CD4-positive, alpha-beta T cell treated with Interleukin-1 beta for 1 hour (primary cell): ENCODE measurements at places on chromosomes 3 and 15.

DNA sequence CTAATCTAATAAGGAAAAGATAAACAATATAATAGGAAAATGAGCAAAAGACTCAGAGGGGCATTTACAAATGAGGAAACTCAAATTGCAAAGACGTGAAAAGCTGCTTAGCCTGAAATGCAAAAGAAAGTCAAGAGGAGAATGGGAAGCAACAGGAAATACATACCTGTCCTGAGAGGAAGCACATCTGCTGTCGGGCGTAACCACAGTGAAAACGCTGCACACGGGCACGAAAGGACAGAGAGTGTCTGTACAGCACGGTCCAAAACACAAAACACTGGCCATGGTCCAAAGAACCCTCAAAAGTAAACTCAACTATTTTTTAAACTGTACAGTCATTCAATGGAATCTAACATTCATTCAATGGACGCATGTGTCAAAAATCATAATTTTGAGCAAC is 100.6 kb downstream of the CHSY1 start:
- DNase-seq = no peak

- peak; percentile 72 for DNase-seq
Measured at GRCh38 chr3:129627350-129628168, 21.1 kb upstream of the PLXND1 start.

DNA sequence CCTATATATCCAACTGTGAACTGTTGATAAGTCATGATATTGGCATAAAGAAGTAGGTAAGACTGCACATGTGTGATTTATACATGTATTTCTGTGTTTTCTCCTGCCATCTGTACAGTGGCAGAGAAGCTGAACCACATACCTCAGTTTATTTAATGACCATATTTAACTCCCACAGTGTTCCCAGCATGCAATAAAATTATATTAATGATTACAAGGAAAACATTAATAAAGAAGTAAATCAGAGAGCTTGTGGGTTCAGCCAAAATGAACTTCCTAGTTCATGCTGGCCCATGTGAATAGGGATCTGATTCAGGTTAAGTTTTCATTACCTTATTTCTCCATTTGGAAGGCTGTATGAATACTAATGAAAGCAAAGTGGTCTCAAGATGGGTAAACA is 439.2 kb downstream of the CNTN6 start:
- no peak for DNase-seq

DNA sequence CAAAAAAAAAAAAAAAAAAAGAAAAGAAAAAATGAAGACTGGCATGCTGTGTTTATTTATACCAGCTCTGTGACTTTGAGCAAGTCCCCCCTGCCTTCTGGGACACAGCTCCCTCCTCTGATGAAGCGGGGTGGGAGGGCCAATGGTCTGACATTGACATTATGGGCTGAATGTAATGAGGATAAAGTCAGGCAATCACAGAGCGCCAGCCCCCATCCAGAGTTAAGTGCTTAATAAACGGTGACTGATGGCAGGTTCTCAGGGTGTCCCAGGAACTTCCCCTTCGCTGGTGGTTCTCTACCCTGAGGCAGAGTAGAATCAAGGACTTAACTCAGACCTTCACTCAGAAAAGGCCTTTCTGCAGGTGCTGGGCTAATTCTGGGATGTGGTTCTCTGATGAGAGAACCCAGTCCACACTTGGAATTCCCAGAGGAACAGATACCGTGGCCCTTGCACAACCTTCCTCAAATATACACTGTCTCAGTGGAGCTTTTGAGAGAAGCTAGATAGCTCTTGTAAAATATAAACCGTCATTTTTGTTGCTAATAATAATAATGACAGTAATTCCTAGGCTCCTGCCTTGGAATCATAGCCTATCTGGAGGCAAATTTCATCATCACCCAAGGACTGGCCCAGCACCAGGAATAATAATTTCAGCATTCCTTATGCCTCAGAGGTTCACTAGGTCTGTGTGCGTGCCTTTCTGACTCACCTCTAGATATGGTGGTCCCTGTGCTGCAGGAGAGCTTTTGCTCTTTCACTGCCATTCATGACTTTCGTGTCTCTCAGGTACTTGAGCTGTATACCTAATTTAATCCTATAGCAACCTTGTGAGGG is 115.8 kb downstream of the RPLP1 start:
- DNase-seq = no peak

GRCh38 chr3:68974711-68975110 is 38.8 kb downstream of the EOGT start:
- DNase-seq = no peak

GRCh38 chr15:69842851-69843250 is 254.9 kb downstream of the TLE3 start:
- DNase-seq = no peak

DNA sequence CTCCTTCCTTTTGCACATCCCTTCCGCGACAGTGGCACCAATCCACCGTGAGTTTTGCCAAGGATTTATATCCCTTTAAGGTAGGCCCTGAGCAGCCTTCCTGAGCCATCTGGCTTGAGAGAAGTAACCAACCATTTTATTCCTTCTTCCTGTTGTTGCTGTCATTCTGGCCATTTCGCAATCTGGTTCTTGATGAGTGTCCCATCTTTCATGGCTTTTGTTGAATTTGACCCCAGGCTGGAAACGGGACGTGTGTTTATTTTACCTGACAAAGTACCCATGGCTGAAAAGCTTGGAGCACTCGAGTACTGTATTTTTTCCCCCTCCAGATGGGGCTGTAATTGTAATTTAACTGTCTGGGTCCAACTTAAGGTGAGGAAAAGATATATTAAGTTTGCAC is 173.4 kb downstream of the WNT5A start:
- no peak for DNase-seq

- no peak for DNase-seq
Measured at GRCh38 chr3:47260605-47261004, 22.0 kb downstream of the KIF9 start.

GRCh38 chr3:115279939-115280338 is 132.9 kb upstream of the ZBTB20 start:
- DNase-seq = no peak

DNA sequence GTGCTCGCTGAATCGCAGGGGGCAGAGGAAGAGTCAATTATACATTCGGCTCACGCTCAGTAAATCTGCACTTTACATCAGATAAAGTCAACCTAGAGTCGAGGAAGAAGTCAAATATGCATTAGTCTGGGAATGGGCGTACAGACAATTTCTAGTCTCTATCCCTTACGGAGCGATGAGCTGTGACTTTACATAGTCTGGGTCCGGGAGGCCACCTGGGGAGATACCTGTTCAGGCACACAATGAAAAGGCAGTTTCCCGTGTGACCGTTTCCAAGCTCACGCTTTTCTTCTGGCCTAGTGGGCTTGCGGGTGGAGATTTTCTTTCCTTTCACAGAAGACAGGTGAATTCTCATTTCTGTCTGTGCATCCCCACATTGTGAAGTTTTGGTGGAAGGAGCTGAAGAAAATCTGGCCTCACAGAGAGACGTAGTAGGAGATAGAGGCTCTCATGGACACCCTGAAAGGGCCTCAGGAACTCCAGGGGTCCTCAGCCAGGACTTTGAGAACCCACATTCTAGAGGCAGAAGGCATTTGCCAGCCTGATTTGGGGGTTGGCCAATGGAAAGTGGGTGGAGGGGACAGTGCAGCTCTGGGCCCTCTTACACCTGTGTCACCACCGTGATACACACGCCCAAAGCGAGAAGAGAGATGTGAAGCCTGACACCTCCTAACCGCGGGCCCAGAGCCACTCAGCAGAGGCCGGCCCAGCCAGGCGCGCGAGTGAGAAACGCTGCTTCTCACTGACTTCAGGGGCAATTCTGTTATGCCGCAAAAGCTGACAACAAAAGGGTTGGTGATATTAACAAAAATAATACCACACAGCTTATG is 10.7 kb upstream of the OCA2 start:
- DNase-seq = no peak

GRCh38 chr3:129794311-129795185 is 99.0 kb downstream of the TMCC1 start:
- DNase-seq = no peak

DNA sequence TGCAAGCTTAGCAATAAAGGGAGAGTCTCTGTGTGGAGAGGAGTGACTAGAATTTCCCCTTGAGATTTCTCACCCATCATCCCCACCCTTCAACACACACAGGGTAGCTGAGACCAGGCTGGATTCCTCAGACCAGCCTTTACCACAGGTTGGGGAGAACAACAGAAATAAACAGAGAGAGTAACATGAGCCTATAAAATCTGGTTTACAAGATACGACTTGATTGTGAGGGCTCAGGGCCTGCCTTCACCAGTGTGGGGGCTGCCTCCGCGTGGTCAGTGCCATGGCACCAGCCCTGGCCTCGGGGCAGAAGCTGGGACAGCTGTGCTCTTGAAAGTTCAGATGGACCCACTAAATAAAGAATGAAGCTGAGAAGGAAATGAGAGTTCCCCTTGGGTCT is 14.6 kb upstream of the MAGEF1 start:
- no peak for DNase-seq

DNA sequence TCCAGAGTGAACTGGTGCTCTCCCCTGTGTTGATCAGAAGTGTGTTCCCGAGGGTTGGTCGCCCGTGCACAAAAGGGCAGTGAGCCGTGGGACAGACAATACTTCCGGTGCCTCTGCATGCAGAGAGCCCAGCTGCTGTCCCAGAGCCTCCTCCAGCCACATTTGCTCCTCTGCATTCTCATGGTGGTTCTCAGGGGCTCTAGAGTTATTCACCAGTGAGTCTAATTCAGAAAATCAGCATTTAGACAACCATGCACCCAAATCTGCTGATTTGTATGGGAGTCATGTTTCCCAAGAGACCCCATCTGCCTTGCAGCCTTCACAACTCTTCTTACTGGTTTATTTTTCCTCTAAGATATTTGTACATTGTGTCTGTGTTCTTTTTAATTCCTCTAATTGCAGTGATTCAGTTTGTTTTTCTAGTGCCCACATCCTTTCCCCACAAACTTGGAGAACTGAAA is 107.0 kb upstream of the SPRED1 start:
- DNase-seq = no peak

GRCh38 chr15:95922431-95922830 is 408.1 kb upstream of the NR2F2 start:
- no peak for DNase-seq

GRCh38 chr15:38638811-38639210 is 74.2 kb upstream of the RASGRP1 start:
- DNase-seq = no peak

DNA sequence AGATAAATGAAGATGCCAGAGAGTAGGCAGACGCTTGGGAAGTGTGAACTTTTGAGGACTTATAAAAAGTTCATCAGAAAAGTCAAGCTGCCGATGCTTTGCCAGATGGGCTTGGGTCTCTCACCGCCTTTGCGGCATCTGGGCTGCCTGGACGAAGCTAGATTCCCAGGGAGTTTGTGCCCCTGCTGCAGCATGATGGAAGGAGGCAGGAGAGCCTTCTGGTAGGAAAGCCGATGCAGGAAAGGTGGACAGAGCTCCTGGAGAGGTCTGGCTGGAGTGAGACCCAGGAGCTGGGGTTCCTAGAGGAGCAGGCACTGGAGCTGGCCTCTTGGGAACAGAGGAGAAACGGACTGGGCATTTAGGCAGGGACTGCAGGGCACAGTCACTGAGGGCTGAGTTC is 51.9 kb upstream of the ATP2B2 start:
- no peak for DNase-seq

DNA sequence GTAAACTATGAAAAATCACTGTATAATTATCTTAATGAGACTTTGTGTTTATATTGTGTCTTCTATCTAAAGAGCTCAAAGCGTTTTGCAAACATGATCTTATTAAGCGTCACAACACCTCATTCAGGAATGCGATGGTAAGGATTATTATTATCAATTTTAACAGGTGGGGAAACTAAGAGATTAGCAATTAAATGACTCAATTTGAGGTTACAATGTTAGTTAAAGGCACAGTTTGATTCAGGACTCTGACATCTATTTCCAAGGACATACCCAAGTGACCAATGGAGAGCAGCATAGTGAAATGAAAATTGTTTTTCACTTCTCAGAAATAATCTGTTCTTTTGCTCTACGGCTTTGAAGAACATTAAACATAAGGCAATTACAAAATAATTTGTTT is 74.6 kb downstream of the FMN1 start:
- no peak for DNase-seq

- DNase-seq = no peak
Measured at GRCh38 chr3:165195241-165195639, 944 bp downstream of the SLITRK3 start.

GRCh38 chr3:52190294-52191074 is 7.5 kb upstream of the ALAS1 start:
- DNase-seq = no peak

DNA sequence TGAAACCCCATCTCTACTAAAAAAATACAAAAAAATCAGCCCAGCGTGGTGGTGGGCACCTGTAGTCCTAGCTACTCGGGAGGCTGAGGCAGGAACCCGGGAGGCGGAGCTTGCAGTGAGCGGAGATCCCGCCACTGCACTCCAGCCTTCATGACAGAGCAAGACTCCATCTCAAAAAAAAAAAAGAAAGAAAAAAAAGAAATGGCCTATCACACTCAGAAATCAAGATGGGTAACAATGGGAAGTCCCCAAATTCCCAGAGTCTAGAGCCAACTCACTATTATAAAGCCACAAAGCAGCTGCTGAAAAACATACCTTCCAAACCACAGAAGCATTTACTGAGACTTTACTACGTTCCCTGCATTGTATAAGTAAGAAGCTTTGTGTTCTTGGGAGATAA is 7.5 kb downstream of the HDGFL3 start:
- DNase-seq = no peak

GRCh38 chr15:89409184-89410038 is 74.8 kb upstream of the POLG start:
- no peak for DNase-seq

GRCh38 chr3:18412684-18413083 is 12.5 kb downstream of the SATB1 start:
- DNase-seq = no peak

GRCh38 chr3:123686251-123686650 is 101.4 kb upstream of the HACD2 start:
- DNase-seq = no peak

DNA sequence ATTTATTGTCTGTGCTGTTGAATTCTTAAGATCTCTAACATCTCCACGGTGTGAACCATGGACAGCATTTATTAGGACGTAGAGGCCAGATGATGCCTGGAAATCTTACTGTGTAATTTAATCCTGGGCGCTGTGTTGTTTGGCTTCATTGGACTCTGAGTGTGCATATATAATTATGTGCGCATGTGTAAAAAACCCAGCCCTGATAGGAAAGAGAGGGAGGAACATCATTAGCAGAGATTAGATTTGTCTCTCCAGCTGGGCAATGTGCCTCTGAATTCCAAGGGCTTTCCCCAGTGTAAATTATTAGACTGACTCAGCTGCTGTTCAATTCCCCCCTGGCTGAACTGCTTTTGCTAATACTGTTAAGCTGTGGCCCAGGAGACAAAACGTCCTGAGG is 39.6 kb downstream of the MAP3K13 start:
- DNase-seq = no peak

DNA sequence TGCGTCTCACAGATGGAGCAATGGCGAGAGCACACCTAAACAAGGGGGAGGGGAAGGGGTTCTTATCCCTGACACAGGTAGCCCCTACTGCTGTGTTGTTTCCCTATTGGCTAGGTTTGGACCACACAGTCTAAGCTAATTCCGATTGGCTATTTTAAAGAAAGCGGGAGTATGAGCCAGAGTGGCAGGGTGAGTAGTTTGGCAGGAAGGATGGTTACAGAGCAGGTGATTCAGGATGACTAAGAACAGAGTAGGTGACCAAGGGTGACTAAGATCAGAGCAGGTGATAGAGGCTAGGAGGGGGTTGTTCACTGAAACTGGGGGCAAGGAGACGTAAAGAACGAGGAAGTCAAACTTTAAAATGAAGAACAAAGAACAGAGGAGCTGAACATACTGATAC is 511.8 kb downstream of the EDEM1 start:
- no peak for DNase-seq

- no peak for DNase-seq
Measured at GRCh38 chr3:102163039-102163817, 271.6 kb upstream of the ZPLD1 start.
